ENCODE measurements at places on chromosomes 12 and 14.

GRCh38 chr12:4196805-4197420 lies 76.6 kb upstream of the CCND2 start:
- no peak for DNase-seq

DNA sequence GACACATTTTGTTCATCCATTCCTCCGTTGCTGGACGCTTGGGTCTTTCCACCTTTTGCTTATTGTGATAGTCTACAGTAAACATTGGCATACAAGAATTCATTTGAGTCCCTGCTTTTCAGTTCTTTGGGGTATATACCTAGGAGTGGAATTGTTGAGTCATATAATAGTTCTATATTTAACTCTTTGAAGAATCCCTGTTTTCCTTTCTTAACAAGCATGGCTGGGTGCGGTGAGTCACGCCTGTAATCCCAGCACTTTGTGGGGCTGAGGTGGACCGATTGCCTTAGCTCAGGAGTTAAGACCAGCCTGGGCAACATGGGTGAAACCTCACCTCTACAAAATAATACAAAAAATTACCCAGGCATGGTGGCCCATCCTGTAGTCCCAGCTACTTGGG lies 75.4 kb downstream of the CCDC92 start:
- DNase-seq: peak; percentile 79

DNA sequence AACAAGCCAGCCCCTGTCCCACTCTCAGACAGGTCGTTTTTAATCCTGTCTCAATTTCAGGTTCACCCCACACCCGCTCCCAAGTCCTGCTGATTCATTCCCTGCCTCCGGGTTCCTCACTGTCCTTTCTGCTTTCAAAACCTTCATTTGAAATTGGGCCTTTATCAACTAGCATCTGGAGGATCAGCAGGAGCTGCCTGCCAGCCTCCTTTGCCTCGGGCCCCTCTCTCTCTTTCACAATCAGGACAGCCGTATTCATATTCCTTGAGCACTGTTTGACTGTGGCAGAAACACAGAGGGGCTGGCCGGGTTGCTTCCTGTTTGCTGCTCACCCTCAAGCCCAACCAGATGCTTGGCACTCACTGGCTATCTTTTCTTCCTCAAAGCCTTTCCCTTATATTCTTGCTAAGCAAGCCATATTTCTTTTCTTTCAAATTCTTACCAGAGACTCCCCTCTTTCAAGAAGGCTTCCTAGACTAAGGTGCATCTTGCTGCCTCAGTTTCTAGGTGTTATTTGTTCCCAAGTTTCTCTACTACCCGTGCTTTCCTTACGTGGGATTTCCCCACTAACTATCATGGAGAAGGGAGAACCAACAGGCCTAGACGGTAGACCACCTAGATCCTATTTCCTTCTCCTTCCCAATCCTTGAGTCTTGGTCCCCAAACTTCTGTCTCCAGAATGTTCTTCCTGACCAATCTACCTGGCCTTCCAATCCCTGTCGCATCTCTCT lies 3.0 kb downstream of the GALNT6 start:
- DNase-seq: peak; percentile 48

GRCh38 chr12:103880299-103881142 lies 39.5 kb upstream of the NT5DC3 start:
- DNase-seq: no peak

- no peak for DNase-seq
Observed at GRCh38 chr12:43982544-43982943, 146.7 kb downstream of the TMEM117 start.

DNA sequence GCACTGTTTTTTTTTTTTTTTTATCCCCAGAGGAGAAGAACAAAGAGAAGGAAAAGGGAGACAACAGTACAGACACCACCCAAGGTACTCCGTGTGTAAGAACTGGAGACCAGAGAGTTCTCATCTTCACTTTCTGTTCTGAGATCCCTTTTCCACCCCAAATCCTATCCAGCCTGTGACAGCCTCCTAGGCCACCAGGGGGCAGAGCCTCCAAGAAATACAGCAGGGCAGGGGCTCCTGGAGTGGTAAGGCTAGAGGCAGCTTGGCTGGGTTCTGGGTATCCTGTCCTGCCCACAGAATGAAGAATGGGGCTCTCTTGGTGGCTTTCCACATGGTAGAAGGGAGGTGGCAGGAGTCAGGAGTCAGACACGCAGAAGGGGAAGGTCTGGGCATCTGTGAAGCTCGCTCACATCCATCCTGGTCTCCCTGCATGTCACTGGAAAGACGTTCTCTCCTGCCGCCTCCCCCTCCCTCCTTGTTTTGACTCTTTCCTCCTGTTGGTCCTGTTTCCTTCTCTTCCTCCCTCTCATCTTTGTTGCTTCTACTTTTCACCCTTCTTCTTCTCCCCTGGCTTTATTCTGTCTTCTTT lies 12.0 kb downstream of the CLSTN3 start:
- DNase-seq: peak; percentile 59

All from HT1080 (cell line).